ENCODE measurements at places on chromosomes 16 and 17. TPM values are rescaled to one million over a fixed set of nuclear protein-coding genes. Genes with fewer than 3 reads are reported as not detected.

DNA sequence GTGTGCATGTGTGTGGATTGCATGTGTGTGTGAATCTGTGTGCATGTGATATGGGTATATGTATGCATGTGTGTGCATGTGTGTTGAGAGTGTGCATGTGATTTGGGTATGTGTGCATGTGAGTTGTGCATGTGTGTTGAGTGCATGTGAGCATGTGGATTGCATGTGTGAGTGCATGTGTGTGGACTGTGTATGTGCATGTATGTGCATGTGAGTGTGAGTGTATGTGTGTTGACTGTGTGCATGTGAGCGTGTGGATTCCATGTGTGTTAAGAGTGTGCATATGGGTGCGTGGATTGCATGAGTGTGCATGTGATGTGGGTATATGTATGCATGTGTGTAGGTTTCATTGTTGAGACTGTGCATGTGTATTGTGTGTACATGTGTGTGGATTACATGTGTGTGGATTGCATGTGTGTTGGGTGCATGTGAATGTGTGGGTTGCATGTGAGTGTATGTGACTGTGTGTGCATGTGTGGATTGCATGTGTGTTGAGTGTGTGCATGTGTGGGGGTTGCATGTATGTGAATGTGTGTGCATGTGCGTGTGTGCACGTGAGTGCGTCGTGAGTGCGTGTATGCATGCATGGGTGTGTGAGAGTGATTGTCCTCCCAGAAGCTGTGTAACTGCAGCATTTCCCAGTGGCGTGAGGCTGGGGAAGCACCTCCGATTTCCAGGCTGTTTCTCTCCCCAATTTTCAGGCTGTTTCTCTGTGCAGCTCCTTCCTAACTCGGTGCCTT, 19.4 kb downstream of the C1QTNF1 start:
- DNase-seq: no peak

DNA sequence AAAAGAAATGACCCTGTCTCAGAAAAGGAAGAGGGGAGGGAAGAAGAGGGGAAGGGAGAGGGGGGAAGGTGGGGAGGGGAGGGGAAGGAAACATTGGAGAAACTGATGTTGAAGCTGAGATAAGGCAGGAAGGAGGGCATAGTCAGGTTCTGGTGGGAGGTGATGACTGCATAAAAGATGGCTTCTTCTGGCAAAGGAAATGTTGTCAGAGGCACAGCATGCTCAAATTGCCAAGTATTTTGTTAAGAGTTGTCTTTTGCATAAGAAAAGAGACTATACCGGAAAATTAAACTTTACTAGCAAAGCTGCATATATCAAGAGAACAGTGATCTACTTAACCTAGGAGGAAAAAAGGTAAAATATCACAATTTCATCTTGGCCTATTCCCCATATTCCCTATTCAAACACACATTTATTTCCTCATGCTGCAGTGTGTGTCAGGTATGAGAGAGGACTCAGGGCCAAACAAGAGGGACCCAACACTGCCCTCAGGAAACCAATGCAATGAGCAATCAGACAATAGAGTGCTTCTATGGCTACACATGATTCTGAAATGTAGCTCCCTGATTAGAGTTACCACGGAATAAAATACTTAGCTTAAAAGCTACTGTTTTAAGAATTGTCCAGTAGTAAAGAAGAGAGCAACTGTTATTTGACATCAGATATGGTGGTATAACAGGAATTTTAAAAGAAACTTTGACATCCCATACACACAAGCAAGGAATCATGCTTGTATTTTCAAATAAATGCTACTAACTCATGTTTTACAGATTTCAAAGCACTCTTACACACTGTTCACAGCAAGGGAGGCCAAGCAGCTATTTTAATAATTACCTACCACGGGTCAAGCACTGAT, 80.9 kb downstream of the PARN start:
- DNase-seq: no peak

DNA sequence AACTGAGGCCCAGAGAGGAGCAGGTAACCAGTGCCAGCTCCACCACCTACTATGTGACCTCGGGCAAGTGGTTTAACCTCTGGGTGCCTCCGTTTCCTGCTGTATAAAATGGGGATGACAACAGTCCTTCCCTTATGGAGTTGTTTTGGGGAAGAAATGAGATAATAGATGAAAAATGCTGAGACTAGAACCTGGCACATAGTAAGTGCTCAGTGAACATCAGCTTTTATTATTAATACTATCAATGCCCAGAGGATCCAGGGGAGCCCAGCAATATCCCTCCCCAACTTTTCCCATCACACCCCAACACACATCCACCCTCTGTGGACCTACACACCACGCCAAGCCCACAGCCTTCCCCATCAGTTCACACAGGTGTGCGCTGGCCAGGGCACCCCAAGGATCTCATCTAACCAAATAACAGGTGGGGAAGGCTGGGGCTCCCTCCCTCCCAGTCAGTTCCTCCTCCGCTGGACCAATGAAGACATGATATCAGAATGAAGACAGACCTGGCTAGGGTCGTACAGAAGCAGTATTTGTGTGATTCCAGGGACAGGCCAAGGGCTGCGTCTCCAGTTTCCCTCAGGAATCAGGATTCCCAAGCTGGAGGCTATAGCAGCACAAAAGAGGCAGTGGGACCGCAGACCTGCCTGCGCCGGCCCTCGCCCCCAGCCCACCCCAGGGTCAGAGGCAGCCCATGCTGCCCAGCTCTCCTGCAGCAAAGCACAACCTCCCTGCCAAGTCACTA, 1.8 kb downstream of the ATP2A3 start:
- DNase-seq: no peak

MEIOC gene
- total RNA-seq: not detected

- DNase-seq: no peak
Measured at GRCh38 chr16:80066805-80067580, 466.5 kb upstream of the MAF start.

EFCAB5 gene
- total RNA-seq: not detected

GRCh38 chr17:61225178-61225882, 174.3 kb upstream of the TBX2 start:
- DNase-seq: no peak

PHOSPHO1 gene
- 2.1 TPM for total RNA-seq

- DNase-seq: no peak
Measured at GRCh38 chr17:8580952-8581658, 49.4 kb downstream of the MYH10 start.

- DNase-seq: no peak
Measured at GRCh38 chr17:65155622-65156021, 18.5 kb downstream of the RGS9 start.

- peak; percentile 96 for DNase-seq
Measured at GRCh38 chr17:7484067-7484918, at the start of gene POLR2A. POLR2A (plus strand) TSS chr17:7484366.

- no peak for DNase-seq
Measured at GRCh38 chr16:59385491-59385890, 651.4 kb upstream of the GOT2 start.

DNA sequence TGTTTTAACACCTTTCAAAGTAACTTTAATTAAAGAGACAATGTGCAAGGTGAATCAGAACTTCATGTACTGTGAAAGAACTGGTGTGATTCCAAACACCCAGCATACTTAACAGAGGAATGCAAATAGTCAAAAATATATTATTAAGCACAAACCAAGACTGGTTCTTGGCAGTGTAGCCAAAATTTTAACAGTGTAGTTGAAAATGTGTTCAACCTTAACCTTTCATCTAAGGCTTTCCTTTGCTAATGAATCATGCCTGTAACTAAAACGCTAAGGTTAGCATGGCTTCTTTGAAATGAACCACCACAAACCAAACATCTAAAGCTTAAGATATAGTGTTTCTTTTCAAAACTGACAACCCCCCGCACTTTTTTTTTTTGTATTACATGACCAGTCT, 146.3 kb upstream of the AXIN2 start:
- no peak for DNase-seq

DNA sequence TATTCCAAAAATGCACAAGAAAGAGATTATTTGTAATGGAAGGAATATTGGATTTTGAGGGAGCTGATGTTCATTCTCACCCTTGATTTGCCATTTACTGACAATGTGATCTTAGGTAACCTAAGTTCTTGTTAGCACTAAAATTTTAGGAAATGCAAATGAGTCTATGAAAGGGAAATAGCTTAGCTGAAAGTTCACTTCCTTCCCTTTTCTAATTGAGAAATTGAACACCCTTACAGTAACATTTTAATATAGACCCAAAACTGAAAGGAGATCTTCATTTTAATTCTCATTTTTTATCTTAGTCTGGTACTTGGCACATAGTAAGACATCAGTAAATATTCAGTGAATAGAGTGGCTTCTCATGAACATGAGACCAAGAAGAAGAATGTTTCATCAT, 10.9 kb upstream of the WSB1 start:
- no peak for DNase-seq

- no peak for DNase-seq
Measured at GRCh38 chr16:71402674-71403073, 39.2 kb downstream of the TLE7 start.

DNA sequence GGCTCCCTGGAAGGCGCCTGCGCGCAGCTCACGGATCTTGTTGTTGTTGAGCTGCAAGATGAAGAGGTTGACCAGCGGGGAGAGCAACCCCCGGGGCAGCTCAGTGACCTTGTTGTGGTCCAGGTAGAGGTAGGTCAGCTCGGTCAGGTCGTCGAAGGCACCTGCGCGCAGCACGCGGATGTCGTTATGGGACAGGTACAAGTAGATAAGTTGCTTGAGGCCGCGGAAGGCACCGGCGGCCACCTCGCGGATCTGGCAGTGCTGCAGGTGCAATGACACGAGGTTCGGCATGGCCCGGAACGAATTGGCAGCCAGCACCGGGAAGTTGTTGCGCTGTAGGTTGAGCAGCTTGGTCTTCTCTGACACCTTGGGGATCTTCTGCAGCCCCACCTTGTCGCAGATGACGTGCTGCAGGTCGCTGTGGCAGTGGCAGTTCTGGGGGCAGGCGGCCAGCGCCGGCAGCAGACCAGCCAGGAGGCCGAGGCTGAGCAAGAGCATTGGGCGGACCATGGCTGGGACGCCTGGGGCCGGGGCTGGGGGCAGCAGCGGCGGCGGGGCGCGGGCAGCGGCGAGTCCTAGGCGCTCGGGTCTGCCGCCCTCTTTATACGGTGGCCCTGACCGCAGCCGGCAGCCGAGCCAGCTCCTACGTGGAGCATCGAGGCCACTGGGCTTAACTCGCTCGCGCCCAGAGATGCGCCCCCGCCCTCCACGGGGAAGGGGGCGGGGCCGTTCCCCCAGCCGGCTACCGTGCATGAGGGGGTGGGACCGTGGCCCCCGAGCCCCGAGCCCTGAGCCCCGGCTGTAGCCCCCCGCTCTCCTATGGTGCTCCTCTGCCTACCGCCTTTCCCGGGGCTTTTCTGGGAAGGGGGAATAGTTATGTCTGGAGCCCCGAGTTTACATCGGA, at the start of gene CHAD:
Gene CHAD, minus strand, starts transcription at position 577 of the 904 bp plus-strand sequence. Its CDS starts 67 bp downstream, at position 510.
- no peak for DNase-seq

DNA sequence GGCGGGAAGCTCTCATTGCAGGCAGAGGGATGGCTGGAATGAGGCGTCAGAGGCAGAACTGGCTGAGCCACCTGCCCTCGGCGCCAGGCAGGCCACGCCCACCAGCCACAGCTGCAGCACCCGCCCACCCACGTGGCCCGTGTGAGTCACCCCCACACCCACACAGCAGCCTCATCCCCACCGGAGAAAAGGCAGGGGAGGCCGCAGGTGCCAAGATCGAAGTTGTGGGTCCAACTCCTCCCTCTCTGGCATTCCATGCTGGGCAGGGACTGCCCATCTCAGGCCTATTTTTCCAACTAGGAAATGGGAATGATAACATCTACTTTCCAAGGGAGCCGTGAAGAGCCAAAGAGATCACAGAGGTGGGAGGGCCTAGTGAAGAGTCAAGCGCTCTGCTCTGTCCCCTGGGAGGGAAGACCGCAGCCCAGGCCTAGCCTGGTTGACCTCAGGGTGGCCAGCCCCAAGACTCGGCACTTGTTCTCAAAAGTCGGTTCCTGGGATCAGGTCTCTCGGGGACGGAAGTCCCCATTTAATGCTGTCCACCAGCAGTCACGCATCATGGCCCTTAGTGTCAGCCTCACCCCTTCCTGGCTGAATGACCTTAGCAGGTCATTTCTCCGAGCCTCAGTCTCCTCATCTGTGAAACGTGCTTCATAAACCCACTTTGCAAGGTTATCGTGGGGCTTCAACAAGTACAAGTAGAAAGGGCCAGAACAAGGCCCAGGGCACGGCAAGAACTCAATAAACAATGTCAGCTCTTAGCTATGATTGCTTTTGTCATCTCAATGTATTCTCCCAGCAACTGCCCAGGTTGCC, at the start of gene TRPV3:
Gene TRPV3, minus strand, starts transcription at position 45 of the 816 bp plus-strand sequence. CDS start 2,962 bp downstream, outside the sequence.
- peak; percentile 22 for DNase-seq

ZNF689 gene
- total RNA-seq: 2.9 TPM

DNA sequence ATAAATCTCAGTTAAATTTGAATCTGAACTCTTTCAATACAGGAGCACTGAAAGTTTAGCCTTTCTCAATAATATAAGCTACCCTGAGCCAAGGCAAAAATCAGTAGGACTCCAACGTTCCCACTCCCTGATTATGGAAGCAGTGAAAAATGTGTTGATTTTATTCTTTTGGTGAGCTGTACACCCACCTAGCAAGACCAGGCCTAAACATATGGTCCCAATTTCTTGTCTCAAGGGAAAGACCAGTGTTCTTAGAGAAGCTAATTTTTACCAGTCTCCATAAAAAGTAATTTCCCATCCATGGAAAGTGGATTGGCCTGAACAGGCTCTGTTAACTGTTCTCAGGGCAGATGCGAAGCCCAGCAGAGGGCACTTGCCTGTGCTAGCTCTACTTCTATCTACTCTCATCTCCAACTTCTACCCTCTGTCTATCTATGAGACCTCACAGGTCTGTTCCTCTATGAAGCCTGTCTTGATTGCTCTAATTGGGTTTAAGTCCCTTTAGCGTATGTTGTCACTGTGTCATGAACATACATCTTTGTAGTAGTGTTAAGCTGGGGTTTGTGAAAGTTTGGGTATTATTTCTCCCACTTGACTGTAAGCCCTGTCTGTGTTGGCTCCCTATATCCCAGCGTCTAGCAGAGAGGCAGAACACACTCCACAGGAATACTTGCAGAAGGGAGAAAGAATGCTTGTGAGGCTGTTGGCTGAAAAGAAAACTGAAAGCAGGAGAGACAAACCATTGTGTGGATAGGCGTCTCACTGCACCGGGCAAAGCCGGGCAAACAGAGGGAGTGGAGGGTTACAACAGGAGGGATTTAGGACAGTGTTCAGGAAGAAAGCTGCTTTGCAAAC, 167.1 kb upstream of the MAF start:
- no peak for DNase-seq

SOCS3 gene
- 16.5 TPM for total RNA-seq

DNA sequence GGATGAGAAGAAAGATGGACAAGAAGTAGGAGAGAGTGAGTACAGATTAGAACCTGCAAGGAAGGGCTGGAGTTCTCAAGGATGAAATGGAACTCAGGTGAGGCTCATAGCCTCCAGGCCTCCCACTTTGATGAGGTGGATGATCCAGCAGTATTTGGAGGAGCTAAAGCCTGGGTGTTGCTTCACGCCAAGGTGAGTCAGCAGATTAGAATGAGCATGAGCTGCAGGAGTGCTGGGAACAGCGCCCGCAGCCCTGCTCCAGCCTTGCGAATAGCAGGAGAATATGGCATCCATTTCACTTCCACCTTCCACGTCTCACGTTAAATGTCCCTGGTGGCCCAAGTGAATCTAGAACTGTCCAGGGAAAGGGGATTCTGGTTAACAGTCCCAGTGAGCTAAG, 94.4 kb upstream of the CPHXL start:
- no peak for DNase-seq

All from gastrocnemius medialis (tissue), 4 donors.